ENCODE measurements at places on chromosomes 7 and 10. TPM values are rescaled to one million over a fixed set of nuclear protein-coding genes. Genes with fewer than 3 reads are reported as not detected.

DNA sequence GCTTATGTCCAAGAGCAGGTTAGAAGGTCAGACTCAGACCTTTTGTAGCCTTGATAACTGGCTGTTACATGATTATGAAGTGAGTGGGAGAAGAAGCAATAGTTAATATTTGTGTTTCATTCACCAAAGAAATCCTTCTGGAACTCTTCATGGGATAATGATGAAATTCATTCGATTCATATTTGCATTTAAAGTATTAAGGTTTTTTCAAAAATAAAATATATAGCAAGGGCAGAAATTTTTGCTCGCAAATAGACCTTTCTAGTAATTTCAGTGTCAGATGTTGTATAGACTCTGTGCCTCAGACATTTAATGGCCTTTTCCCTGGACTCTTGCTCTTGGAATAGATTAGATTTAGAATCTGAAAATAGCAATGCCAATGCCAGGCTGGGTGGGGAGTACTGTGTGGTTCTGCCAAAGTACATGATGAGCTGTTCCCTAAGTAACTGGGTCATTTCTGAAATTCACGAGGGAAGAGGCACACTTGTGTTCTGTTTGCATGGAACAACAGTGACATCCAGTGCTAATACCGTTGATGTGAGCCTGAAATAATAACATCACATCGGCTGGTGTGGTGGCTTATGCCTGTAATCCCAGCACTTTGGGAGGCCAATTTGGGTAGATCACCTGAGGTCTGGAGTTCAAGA, 119.2 kb downstream of the MBL2 start:
- no peak overlapping the region for H3K4me3 ChIP-seq
- H3K27me3 ChIP-seq: no peaks in the 10 kb centered on the region
- no peaks in the 10 kb centered on the region for H3K36me3 ChIP-seq
- H3K4me1 ChIP-seq: no peaks in the 10 kb centered on the region

Gene KIAA1549
- total RNA-seq: 2.2 TPM

DNA sequence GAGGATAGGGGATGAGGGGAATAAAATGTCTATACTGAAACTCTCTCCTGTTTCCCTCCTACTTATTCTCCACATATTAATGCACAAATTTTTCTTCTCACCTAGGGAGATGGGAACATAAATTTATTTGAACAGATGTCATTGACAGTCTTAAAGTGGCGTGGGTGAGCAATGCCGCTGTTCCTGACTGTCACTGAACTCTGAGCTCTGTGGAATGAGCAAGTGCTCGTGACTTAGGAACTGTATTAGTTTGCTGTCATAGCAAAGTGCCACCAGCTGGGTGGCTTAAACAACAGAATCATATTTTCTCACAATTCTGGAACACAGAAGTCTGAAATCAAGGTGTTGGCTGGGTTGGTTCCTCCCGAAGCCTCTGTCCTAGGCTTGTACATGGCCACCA, 29.1 kb downstream of the INPP5F start:
- H3K4me3 ChIP-seq: no peak overlapping the region
- DNase-seq: no peak

Gene HGF
- total RNA-seq: not detected

Gene CCDC126
- total RNA-seq: 4.3 TPM

Gene CHAT
- not detected for total RNA-seq

Gene GNAT3
- total RNA-seq: not detected

DNA sequence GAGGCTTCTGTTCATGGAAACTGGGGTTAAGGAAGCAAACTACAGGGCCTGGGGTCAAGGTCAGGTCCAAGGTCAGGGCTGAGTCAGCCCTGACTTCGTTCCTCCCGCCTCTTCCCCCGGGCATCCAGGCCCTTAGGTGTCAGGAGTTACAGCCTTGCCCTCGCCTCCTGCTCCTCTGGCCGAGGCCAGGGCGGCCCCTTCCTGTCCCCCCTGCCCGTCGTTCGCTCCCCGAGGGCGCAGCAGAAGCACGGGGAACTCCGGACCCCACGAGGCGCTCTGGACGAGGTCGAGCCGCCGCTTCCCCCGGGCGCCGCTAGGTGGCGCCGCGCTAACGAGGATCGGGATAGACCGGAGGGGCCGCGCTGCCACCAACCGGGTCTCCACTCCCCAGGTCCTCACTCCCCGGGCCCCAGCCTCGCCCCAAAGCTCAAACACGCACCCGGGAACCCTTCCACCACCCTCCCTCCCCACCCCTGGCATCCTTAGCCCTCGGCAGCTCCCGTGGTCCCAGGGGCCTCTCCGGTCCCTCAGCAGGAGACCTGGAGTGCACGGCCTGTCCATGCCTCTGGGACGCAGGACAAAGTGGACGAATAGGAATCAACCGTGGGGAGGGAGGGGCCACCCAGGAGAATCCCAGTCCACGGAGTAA, 59.2 kb upstream of the MYL10 start:
- no peak overlapping the region for H3K4me3 ChIP-seq
- DNase-seq: peak; percentile 81
- H3K4me1 ChIP-seq: peaks cover 5% of the 10 kb centered on the region
- peaks cover 3% of the 10 kb centered on the region for H3K27me3 ChIP-seq
- no peaks in the 10 kb centered on the region for H3K36me3 ChIP-seq

- peak overlapping the region; percentile 43 for H3K4me3 ChIP-seq
- H3K36me3 ChIP-seq: peaks cover 1% of the 10 kb centered on the region
- peak; percentile 22 for DNase-seq
These were observed 4.1 kb upstream of the NT5C2 start for GRCh38 chr10:103197174-103197573.

Gene RPP30
- 88.0 TPM for total RNA-seq

GRCh38 chr7:51278797-51279196, 37.8 kb downstream of the COBL start:
- no peak overlapping the region for H3K27ac ChIP-seq
- peaks cover 12% of the 10 kb centered on the region for H3K27me3 ChIP-seq
- H3K4me1 ChIP-seq: no peaks in the 10 kb centered on the region
- no peaks in the 10 kb centered on the region for H3K36me3 ChIP-seq
- H3K4me3 ChIP-seq: no peak overlapping the region

GRCh38 chr10:80454513-80455460, 677 bp downstream of the TSPAN14 start:
- no peak for DNase-seq
- H3K4me3 ChIP-seq: peak overlapping the region; percentile 93
- peaks cover 22% of the 10 kb centered on the region for H3K36me3 ChIP-seq
- peak overlapping the region; percentile 92 for H3K27ac ChIP-seq

DNA sequence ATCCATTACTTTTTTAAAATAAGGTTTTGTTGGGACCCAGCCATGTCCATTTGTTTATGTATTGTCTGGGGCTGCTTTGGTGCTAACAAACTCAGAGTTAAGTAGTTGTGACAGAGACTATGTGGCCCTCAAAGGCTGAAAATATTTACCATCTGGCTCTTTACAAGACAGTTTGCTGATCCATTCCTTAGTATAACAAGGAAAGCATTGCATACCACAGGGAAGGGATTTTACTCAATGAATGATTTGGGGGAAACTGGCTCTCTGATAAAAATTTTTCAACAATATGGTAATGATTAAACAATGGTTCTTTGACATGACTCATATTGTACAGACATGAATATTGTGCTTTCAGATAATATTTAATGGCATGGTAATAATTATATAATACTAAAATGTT, 738.1 kb downstream of the KCNMA1 start:
- DNase-seq: no peak
- H3K27ac ChIP-seq: no peak overlapping the region
- no peaks in the 10 kb centered on the region for H3K4me1 ChIP-seq

Gene ELFN1
- 0.19 TPM for total RNA-seq

DNA sequence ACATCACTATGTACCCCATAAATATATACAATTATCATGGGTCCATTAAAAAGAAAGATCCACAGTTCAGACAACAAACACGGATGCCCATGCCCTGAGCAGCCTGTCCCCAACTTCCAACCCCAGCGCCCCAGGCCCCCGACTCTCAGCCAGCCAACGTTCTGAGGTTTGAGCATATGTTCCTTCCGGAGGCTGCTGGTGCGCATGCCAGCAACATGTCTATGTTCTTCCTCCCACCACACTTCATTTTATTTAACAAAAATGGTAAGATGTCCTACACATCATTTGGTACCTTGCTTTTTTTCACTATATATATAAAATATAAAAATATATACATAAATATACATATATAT, 250.9 kb downstream of the MAD1L1 start:
- H3K36me3 ChIP-seq: peaks cover 17% of the 10 kb centered on the region
- no peak for DNase-seq
- no peak overlapping the region for H3K4me3 ChIP-seq
- H3K4me1 ChIP-seq: peaks cover 6% of the 10 kb centered on the region

Gene LBX1
- total RNA-seq: not detected

DNA sequence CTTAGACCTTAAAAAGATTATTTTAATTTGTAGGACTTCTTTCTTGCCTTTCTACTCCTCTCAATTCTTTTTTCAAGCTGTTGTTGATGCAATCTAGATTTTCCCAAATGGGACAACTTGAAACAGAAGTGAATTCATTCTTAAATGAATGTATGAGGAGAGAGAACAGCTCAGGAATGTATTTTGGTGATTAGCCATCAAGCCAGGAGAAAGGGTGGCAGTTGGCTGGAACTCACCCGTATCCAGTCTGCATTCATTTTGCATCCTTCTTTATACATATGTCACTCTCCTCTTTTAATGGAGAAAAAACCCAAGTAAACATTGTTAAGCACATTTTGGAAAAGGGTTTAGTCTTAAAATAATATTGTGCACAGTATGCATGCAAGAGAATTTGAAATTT, 251.3 kb downstream of the REEP3 start:
- no peak for DNase-seq
- no peak overlapping the region for H3K4me3 ChIP-seq
- H3K36me3 ChIP-seq: no peaks in the 10 kb centered on the region
- H3K27me3 ChIP-seq: peaks cover 22% of the 10 kb centered on the region

DNA sequence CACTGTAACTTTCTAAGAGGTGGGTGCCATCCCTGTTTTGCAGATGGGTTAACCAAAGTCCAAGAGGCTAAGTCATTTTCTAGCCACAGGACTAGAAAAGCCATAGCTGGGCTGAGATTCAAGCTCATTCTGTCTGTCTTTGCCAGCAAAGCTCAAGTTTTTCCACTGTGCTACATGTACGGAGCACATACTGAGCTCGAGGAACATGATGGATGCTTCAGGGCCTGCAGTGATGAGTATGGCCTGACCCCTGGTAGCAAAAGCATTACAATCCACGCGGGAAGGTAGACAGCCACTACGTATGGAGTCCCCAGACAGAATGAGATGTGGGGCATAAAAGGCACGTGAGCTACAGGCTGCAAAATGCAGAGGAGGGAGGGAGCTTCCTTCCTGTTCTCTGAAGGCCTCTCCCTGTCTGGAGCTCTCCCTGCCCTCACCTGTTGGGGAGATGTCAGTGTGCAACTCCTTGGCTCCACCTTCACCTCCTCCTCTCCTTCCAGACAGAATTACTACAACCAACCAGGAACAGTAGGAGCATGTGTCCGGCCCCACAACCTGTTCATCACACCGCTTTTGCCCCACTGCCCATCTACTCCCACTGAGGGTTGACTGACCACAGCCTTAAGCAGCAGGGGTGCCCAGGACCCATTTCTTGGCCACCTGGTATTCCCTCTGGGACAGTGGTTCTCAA, 16.4 kb downstream of the ITPRIP start:
- H3K4me1 ChIP-seq: peaks cover 77% of the 10 kb centered on the region
- peak overlapping the region; percentile 86 for H3K27ac ChIP-seq
- H3K27me3 ChIP-seq: no peaks in the 10 kb centered on the region

DNA sequence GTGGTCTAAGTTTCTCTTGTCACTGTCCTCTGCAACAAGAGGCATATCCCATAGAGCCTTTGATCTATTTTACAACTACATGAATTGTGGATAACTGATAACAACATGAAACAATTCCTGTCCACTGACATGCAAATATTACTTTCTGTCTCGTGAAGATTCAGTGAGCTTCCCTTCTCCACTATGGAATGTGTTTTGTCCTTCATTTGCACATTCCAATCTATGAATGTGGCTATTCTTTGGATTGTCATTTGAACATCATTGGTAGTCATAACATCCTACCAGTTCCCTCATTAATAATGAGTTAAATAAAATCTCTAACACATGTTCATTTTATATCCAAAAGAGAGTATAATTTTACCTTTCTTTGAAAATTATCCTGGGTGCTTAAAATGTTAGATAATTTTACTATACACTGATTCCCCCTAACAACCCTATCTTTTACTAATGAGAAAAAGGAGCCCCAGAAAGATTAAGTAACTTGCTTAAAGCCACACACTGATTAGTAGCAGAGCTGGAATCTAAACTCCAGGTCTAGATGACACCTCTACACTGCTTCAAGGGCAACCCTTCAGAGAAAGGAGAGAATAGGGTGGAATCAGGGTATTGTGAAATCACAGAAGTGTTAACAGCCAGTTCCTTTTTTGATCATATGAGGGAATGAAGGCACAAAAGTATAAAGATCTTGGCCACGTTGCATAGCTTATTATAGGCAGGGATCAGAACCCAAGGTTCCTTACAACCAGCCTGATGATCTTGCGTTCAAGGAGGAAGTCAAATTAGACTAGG, 39.1 kb downstream of the PDE1C start:
- no peak overlapping the region for H3K27ac ChIP-seq
- H3K4me1 ChIP-seq: no peaks in the 10 kb centered on the region
- no peak overlapping the region for H3K4me3 ChIP-seq

Gene THSD7A
- total RNA-seq: not detected

GRCh38 chr7:12769444-12769843, 82.0 kb downstream of the ARL4A start:
- no peak overlapping the region for H3K4me3 ChIP-seq
- peaks cover 4% of the 10 kb centered on the region for H3K4me1 ChIP-seq
- H3K27ac ChIP-seq: no peak overlapping the region
- peaks cover 12% of the 10 kb centered on the region for H3K27me3 ChIP-seq

DNA sequence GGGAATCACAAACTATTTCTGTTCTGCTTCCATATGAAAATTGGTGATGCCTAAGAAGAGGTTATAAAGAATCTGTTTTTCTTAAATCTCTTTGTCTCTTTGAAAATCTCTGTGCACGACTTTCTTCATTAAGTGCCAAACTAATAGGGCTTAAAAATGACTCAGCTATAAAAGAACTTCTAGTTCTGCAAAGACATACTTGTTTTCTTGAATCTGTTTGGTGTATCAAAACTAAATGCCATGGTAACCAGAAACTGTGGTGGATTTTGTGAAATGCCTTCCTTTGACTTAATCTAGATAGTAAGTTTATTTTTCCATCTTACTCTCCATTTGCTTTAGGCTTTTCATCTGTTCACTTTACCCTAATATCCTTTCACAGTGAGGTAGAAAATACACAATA, 417.8 kb downstream of the PARD3 start:
- no peaks in the 10 kb centered on the region for H3K36me3 ChIP-seq
- no peaks in the 10 kb centered on the region for H3K27me3 ChIP-seq
- H3K4me3 ChIP-seq: no peak overlapping the region
- H3K27ac ChIP-seq: no peak overlapping the region
- no peak for DNase-seq

- H3K27ac ChIP-seq: no peak overlapping the region
- no peak overlapping the region for H3K4me3 ChIP-seq
- no peaks in the 10 kb centered on the region for H3K27me3 ChIP-seq
- H3K36me3 ChIP-seq: peaks cover 7% of the 10 kb centered on the region
These were observed 171.6 kb downstream of the LRRN3 start for GRCh38 chr7:111262293-111263116.
